ENCODE measurements at places on chromosomes 6 and 20. TPM values are rescaled to one million over a fixed set of nuclear protein-coding genes. Genes with fewer than 3 reads are reported as not detected.

- no peaks in the 10 kb centered on the region for H3K36me3 ChIP-seq
- H3K4me1 ChIP-seq, result peaks cover 27% of the 10 kb centered on the region
- DNase-seq, result no peak
- no peaks in the 10 kb centered on the region for H3K27me3 ChIP-seq
Measured at GRCh38 chr6:155125906-155126305, 130.8 kb downstream of the TIAM2 start.

DNA sequence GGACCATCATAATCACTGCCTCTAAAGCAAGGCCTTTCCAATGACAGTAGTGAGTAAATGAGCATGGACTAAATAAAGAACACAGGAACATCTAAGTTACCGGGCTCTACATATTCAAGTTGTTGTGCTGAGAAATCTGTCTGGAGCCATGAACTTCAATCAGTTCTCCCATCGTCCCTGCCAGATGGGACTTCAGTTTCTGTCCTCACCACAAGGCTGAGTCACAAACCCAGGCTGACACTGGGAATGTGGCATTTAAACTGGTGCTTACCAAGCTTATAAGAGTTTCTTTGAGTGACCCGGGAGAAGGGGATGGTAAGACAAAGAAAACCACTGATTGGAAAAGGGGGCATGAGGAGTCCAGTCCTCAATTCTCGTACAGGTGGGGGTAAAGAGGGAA is 497.0 kb downstream of the MAFB start:
- no peak overlapping the region for H3K4me3 ChIP-seq
- no peak for DNase-seq
- H3K27me3 ChIP-seq, result no peaks in the 10 kb centered on the region

The KCNK15 gene
- total RNA-seq, result 7.4 TPM

- peaks cover 24% of the 10 kb centered on the region for H3K4me1 ChIP-seq
- peaks cover 4% of the 10 kb centered on the region for H3K36me3 ChIP-seq
- H3K27me3 ChIP-seq, result peaks cover 2% of the 10 kb centered on the region
- H3K4me3 ChIP-seq, result no peak overlapping the region
Measured at GRCh38 chr20:17678295-17678694, 3.7 kb downstream of the RRBP1 start.

DNA sequence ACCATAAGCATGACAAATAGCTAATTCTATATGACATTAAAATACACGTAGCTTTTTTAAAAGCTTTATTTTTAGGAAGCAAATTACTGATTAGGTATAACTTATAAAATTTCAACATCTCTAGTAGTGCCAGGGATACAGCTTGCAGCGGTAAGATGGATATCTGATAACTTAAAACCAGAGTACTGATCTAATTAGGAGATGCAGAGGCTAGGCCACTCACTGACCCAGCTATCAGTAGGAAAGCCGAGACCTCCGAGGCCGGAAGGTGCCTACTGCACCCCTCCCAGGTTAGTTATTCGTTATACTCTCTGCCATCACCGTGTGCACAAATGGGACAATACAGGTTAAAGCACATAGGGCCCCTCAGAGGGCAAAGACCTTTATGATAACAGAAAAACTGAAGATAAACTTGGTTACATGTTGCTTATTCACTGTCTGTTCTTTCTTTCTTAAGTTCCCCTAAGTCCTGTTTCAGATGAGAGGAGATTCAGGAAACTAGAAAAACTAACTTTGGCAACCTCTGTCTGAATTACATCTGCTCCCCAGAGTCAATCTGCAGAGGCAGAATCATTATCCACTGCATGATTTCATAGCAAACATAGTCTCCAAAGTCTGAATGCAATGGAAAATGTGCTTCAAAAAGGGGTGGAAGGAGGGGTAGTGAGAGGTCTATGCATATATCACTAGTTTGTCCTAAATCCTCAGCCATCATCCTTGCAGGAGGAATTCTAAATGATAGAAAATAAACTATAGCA is 60.8 kb downstream of the RIPOR2 start:
- H3K27me3 ChIP-seq, result no peaks in the 10 kb centered on the region
- no peaks in the 10 kb centered on the region for H3K4me1 ChIP-seq
- no peaks in the 10 kb centered on the region for H3K36me3 ChIP-seq
- H3K27ac ChIP-seq, result no peak overlapping the region
- H3K4me3 ChIP-seq, result no peak overlapping the region

- H3K27ac ChIP-seq, result no peak overlapping the region
- no peaks in the 10 kb centered on the region for H3K4me1 ChIP-seq
- DNase-seq, result no peak
- H3K4me3 ChIP-seq, result peak overlapping the region; percentile 19
Measured at GRCh38 chr6:97669191-97670031, 386.4 kb upstream of the MMS22L start.

The ESR1 gene
- 0.03 TPM for total RNA-seq

- no peak for DNase-seq
- H3K4me1 ChIP-seq, result peaks cover 3% of the 10 kb centered on the region
- H3K4me3 ChIP-seq, result no peak overlapping the region
- H3K36me3 ChIP-seq, result no peaks in the 10 kb centered on the region
- no peaks in the 10 kb centered on the region for H3K27me3 ChIP-seq
Measured at GRCh38 chr20:63503524-63503923, 4.6 kb upstream of the EEF1A2 start.

The ENPP1 gene
- 6.8 TPM for total RNA-seq

DNA sequence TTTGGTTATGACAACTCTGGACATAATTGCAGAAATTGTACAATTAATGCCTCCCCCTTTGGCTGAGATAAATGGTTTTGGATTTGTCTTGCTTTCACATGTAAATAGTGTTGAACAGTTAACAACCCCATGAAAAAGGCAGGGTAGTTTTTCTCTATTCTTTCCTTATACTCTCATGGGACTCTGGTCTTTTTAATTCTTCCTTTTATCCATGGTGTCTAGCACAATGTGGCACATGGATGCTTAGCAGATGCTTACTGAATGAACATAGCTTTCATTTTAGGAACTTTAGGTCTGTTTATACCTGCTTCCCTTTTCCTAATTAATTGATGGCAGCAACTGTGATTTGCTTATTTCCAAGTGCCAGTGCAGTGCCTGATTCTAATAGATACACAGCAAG is 75.6 kb downstream of the NCOA3 start:
- H3K27me3 ChIP-seq, result no peaks in the 10 kb centered on the region
- H3K4me1 ChIP-seq, result peaks cover 51% of the 10 kb centered on the region
- H3K36me3 ChIP-seq, result no peaks in the 10 kb centered on the region
- peak overlapping the region; percentile 67 for H3K27ac ChIP-seq
- H3K4me3 ChIP-seq, result no peak overlapping the region
- no peak for DNase-seq

GRCh38 chr6:112178846-112179245 is 75.5 kb downstream of the LAMA4 start:
- no peaks in the 10 kb centered on the region for H3K4me1 ChIP-seq
- no peaks in the 10 kb centered on the region for H3K36me3 ChIP-seq
- no peak for DNase-seq

The MOXD1 gene
- 0.21 TPM for total RNA-seq

GRCh38 chr20:55151171-55151570 is 675.8 kb downstream of the DOK5 start:
- no peak for DNase-seq
- H3K4me1 ChIP-seq, result no peaks in the 10 kb centered on the region
- H3K4me3 ChIP-seq, result no peak overlapping the region
- no peaks in the 10 kb centered on the region for H3K36me3 ChIP-seq

The AGER gene
- 3.7 TPM for total RNA-seq

DNA sequence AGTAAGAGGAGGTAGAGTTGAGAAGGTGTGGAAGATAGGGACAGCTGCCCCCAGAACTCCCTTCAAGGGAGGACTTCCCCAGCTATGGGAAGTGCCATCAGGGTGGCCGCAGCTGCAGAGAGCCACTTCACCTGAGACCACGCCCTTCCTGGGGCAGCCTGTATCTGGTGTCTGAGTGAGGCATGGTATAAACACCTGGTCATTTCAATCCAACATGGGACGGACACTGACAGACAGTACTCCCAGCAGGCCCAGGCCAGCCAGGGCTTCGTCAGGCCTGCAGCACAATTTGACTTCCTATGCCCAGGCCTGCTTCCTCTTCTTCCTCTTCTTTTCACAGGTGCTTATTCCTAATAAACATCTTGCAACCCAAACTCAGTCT is 4.5 kb downstream of the SOX12 start:
- H3K27me3 ChIP-seq, result no peaks in the 10 kb centered on the region
- H3K4me1 ChIP-seq, result peaks cover 22% of the 10 kb centered on the region
- no peaks in the 10 kb centered on the region for H3K36me3 ChIP-seq
- no peak overlapping the region for H3K4me3 ChIP-seq
- H3K27ac ChIP-seq, result peak overlapping the region; percentile 71

The HNF4A gene
- total RNA-seq, result 0.28 TPM

- H3K27me3 ChIP-seq, result no peaks in the 10 kb centered on the region
- no peak overlapping the region for H3K4me3 ChIP-seq
- H3K27ac ChIP-seq, result no peak overlapping the region
- DNase-seq, result no peak
- H3K4me1 ChIP-seq, result no peaks in the 10 kb centered on the region
Measured at GRCh38 chr6:674956-675355, 18.0 kb downstream of the EXOC2 start.

- H3K4me3 ChIP-seq, result no peak overlapping the region
- peaks cover 8% of the 10 kb centered on the region for H3K4me1 ChIP-seq
- no peaks in the 10 kb centered on the region for H3K36me3 ChIP-seq
- DNase-seq, result no peak
Measured at GRCh38 chr6:139577763-139578604, 203.5 kb upstream of the CITED2 start.

GRCh38 chr6:123226398-123226797 is 230.4 kb downstream of the CLVS2 start:
- H3K27me3 ChIP-seq, result no peaks in the 10 kb centered on the region
- no peak overlapping the region for H3K27ac ChIP-seq
- H3K36me3 ChIP-seq, result no peaks in the 10 kb centered on the region
- no peaks in the 10 kb centered on the region for H3K4me1 ChIP-seq
- H3K4me3 ChIP-seq, result no peak overlapping the region

- no peaks in the 10 kb centered on the region for H3K27me3 ChIP-seq
- no peak for DNase-seq
- H3K4me1 ChIP-seq, result peaks cover 62% of the 10 kb centered on the region
- H3K36me3 ChIP-seq, result no peaks in the 10 kb centered on the region
- H3K4me3 ChIP-seq, result no peak overlapping the region
Measured at GRCh38 chr20:50514750-50515149, 4.6 kb downstream of the PTPN1 start.

The HLA-DRB1 gene
- total RNA-seq, result 1.1 TPM

The KIAA1755 gene
- total RNA-seq, result 0.08 TPM

The CDS2 gene
- 54.0 TPM for total RNA-seq

The PHIP gene
- 28.0 TPM for total RNA-seq

GRCh38 chr20:38170826-38171674 is 6.0 kb upstream of the TGM2 start:
- H3K27ac ChIP-seq, result no peak overlapping the region
- peaks cover 8% of the 10 kb centered on the region for H3K4me1 ChIP-seq
- no peaks in the 10 kb centered on the region for H3K27me3 ChIP-seq
- H3K4me3 ChIP-seq, result no peak overlapping the region
- H3K36me3 ChIP-seq, result no peaks in the 10 kb centered on the region
- no peak for DNase-seq

DNA sequence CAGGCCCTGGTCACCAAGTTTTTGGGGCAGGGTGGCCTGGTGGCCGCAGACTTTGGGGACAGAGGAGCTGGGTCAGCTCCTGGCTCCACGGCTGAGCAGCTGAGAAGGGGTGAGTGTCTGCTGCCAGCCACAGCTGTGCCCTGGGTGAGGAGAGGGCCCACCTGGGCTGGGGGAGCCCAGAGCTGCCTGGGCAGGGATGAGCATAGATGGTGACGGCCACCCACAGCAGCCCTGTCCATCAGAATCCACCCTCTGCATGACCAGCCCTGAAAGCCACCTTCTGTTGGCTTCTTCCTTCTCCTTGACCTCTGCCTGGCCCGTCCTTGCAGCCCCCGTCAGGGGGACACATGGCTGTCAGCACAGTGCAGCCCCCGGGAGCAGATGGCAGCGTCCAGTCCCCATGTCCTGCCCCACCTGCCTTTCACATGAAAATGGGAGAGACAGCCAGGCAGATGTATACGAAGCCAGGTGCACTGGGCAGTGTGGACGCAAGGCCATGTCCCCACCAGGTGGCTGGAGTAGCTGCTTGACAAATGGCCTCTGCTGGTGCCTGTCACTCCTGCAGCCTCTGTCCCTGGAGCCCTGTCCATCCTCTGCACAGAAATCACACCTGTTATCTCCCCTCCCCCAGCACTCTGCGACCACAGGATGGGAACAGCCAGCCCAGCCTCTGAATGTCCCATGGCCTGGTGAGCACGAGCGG is 220.8 kb downstream of the PREX1 start:
- no peaks in the 10 kb centered on the region for H3K36me3 ChIP-seq
- no peak for DNase-seq
- H3K27me3 ChIP-seq, result no peaks in the 10 kb centered on the region
- no peak overlapping the region for H3K27ac ChIP-seq

GRCh38 chr6:130671577-130671976 is 155.6 kb upstream of the SMLR1 start:
- H3K36me3 ChIP-seq, result no peaks in the 10 kb centered on the region
- no peak for DNase-seq
- no peaks in the 10 kb centered on the region for H3K4me1 ChIP-seq

The BYSL gene
- 49.1 TPM for total RNA-seq

- H3K4me3 ChIP-seq, result peak overlapping the region; percentile 61
- peak overlapping the region; percentile 71 for H3K27ac ChIP-seq
- no peak for DNase-seq
- peaks cover 20% of the 10 kb centered on the region for H3K4me1 ChIP-seq
- H3K36me3 ChIP-seq, result no peaks in the 10 kb centered on the region
Measured at GRCh38 chr20:36574366-36575135, 1.2 kb downstream of the TGIF2 start.

The MOG gene
- total RNA-seq, result not detected

GRCh38 chr6:55937951-55938690 is 62.7 kb upstream of the BMP5 start:
- H3K36me3 ChIP-seq, result no peaks in the 10 kb centered on the region
- no peak overlapping the region for H3K27ac ChIP-seq
- no peaks in the 10 kb centered on the region for H3K27me3 ChIP-seq
- H3K4me1 ChIP-seq, result no peaks in the 10 kb centered on the region
- no peak for DNase-seq
- H3K4me3 ChIP-seq, result no peak overlapping the region

DNA sequence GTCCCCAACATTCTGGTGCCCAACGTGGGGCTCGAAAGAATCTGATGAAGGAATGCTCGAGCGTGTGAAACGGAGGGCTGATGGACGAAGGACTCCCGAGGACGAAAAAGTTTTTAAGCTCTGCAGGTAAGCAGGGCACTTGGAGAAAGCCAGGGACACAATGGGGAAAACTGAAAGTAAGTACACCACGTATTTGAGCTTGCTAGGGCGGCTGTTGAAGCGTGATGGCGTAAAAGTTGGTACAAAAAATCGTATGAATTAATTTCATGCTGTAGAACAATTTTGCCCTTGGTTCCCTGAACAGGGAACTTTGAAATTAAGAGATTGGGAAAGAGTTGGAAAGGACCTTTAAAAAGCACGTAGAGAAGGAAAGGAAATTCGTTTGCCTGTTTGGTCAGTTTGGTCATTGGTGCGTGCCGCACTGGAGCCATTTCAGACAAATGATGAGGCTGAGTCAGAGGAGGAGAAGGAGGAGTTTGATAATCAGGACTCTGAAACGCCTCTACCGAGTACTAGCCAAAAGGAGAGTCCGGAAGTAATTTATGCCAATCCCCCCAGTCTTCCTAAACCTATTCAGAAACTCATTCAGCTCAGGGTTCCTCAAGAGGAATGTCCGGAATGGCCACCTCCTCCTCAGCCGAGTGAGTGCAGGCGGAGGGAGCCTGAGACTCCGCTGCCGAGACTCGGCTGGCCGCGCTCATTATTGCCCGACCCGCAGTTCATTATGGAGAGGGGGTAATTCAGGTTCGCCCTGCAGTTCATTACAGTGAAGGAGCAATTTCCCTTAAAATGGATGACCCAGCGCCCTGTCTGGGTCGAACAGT is 59.2 kb upstream of the PRSS16 start:
- H3K4me1 ChIP-seq, result peaks cover 3% of the 10 kb centered on the region
- no peaks in the 10 kb centered on the region for H3K27me3 ChIP-seq
- no peak for DNase-seq
- H3K36me3 ChIP-seq, result no peaks in the 10 kb centered on the region
- peak overlapping the region; percentile 87 for H3K27ac ChIP-seq

The LGSN gene
- total RNA-seq, result not detected

Measured in Panc1 (cell line).